ENCODE measurements at places on chromosomes 1 and 21.

- no peak for DNase-seq
Observed at GRCh38 chr1:115764541-115764940, 4.0 kb downstream of the CASQ2 start.

DNA sequence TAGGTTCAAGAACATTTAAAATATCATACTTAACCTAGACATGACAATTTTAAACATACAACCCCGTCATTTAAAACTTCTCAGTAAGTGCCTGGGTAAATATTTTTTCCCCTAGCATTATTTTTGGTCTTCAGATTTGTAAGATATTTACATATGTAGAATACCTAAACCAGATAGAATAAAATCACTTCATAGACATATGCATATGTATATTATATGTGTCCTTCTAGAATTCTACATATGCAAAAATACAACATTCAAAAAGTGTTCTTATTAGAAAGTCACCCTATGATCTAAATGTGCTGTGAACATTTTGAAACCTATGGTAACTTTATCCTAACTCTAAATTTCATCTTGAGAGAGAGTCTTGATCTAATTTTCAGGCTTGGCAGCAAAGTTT lies 1467.0 kb upstream of the B3GALT2 start:
- no peak for DNase-seq

DNA sequence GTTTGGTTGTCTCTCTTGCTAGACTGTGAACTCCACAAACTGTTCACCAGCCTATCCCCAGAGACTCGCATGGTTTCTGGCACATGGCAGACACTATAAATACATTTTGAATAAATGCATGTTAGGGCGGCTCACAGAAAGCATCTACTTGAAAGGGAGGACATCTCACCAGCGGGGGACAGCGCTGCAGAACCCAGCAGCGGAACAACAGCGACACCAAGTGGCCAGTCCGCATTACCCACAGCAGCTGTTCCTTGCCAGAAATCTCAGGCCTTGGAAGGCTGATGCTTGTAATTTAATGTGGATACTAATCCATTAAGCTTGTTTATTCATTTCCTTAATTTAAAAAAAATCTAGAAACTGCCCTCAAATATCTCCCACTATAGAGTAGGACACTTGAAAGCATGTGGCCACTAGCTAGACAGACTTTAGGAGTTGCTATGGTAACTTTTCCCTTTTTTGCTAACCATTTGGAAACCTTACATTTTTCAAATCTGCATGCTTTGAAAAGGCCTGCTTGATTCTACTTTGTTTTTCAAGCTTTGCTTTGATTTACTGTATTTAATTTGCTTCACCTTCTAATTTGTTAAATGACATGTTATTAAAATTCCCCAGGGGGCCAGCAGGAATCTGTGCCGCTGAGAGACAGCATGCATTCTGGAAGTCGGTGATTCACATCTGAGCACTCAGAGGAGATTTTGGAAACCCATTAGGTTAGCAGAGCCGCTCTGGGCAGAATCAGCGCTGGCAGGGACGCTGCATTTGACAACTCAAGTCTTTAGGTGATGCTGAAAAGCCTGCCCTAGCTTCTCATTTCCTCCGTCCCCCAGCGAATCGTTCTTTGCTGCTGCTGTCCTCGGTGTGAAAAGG lies 63.5 kb upstream of the SSX2IP start:
- DNase-seq: peak; percentile 57

DNA sequence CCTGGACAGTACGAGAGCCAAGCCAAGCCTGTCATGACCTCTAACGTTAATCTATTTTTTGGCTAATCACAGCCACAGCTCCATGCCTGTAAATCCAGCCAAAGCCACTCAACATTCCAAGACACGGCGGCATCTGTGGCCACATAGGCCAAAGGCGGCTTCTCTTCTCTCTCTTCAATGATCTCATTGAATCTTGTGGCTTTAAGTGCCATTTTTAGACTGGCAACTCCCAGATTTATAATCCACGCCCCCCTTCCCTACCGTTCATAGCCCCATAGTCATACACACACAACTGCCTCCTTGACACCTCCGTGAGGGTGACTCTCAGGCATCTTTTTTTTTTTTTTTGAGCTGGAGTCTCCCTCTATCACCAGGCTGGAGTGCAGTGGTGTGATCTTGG lies 5.7 kb upstream of the SELENON start:
- DNase-seq: no peak

GRCh38 chr1:2506901-2507565 lies 19.4 kb downstream of the PANK4 start:
- DNase-seq: no peak

DNA sequence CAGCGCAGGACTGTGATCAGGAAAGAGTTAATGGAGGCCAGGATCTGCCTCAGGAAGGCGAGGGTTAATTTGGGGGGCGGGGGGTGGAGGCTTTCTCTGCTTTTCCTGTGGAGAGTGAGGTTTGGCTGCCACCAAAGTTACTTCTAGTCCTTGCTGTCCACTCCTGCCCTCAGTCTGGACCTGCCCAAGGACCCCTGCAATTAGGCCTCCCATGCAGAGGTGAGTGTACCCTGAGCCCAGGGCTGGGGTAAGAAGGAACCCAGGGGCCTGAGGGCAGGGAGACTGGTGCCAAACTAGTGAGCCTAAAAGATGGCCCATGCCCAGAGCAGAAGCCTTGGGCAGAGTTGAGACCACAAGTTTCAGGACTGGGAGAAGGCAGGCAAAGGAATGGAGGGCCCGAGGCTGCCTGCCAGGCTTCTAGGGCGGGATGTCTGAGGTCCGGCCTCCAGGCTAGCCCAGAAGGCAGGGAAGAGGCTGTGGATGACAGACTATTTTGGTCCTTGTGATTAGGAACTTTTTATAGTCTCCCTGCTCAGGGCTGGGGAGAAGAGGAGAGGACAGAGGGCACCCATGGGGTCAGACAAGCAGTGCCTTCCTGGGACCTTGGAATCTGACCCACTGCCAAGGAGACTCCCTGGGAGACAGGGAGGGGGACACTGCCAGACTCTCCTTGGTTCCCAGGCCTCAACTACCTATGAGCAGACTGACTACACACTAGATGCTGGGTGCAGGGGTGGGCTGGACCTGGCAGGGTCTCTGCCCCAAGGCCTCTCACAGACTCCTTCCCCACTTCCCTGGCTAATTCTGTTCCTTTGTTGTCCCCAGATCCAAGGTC lies at the start of gene FAM110D:
FAM110D (plus strand) TSS at position 172 of the 835 bp plus-strand sequence. CDS start 2,213 bp downstream, outside the sequence.
- no peak for DNase-seq

DNA sequence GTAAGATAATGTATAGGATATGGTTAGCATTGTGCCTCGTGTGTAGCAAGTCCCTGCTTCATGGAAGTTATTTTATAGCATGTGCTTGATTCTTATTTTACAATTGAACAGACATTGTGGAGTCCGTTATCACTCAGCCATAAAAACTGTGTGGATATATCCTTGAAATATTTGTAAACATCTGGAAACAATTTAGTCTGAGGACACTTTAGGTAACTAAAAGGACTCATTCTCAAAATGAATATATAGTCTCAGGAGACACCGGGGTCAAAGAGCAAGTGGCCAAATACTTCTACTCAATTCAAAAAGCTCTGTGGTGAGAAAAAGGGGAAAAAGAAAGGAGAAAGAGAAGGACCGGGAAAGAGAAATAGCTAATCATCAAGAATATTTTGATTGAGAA lies 23.7 kb downstream of the PRRX1 start:
- no peak for DNase-seq

GRCh38 chr1:85178396-85178795 lies 22.4 kb downstream of the SYDE2 start:
- DNase-seq: no peak

GRCh38 chr1:207649210-207649753 lies 4.3 kb downstream of the CR1L start:
- DNase-seq: no peak

- no peak for DNase-seq
Observed at GRCh38 chr1:89555550-89555949, 30.9 kb downstream of the LRRC8B start.

GRCh38 chr1:185912504-185912903 lies 178.3 kb downstream of the HMCN1 start:
- no peak for DNase-seq

DNA sequence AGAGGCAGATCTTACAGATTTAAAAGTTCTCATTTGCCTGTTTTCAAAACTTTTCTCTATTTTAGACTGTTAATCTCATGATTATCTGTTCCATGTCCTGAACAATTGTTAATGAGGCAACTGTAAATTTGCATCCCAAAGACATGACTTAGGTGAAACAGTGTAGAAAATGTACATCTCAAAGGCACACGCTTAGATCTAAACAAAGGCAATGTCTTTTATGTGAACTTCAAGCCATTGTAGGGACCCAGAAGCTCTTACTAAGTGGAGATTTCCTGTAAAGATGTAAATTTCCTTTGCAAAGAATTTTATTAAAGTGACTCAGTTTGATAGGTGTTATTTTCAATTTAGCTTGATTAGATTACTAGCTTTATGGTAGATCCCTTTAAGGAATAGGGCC lies 125.2 kb upstream of the F3 start:
- DNase-seq: no peak

- DNase-seq: no peak
Observed at GRCh38 chr1:177307771-177308170, 137.0 kb downstream of the BRINP2 start.

GRCh38 chr1:72482736-72483413 lies 200.5 kb upstream of the NEGR1 start:
- no peak for DNase-seq

- DNase-seq: no peak
Observed at GRCh38 chr1:234769986-234770795, 160.2 kb upstream of the IRF2BP2 start.

DNA sequence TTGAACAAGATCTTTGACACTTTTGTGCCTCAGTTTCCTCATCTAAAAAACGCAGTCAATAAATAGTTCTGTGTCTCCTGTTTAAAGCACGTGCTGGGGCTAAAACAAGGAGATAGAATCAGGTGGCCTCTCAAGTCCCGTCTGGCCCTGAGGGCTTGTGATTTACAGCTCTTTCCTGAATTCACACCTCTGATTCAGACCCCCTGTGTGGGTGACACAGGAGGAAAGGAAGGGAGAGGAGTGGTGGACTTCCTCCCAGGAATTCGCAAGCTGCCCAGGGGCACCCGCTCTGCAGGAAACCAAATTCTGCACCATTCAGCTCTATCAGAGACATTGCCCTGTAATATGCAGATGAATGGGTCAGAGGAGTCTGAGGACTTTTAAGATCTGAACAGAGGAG lies 5.2 kb upstream of the PRR9 start:
- DNase-seq: no peak

- no peak for DNase-seq
Observed at GRCh38 chr1:100882698-100883097, 11.9 kb downstream of the EXTL2 start.

DNA sequence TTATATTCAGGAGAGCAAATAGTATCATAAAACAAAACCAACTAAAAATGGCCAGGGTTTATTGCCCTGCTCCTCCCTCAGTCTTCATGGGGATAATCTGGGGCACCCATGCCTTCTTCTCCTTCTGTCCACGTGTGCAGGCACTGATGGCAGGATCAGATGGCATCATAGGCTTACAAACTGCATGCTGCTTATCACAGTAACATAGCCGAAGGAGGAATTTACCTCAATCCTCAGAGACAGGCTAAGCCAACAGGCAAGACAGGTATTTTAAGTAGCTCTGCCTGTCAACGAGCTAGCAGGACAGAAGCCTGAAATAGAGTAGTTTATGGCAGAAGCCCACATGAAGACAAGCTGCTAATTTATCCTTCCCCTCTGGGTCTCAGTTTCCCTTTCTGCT lies 9.4 kb downstream of the LAMB3 start:
- DNase-seq: no peak

DNA sequence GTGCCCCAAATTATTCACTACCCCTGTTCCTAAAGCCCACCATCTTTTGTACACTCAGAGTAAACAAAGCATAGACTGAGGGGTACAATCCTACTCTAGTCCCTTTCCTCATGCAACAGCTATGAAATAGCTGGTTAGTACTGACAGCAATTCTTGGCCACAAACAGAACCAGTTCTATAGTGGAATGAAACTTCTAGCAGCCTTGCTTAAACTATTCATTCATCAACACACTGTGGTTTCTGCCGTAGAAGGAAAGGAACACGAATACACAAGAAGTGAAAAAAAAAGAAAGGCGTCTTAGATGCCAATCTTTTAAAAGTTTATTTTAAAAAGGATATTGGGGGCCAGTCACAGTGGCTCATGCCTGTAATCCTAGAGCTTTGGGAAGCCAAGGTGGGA lies 9.9 kb downstream of the PSMB2 start:
- no peak for DNase-seq

DNA sequence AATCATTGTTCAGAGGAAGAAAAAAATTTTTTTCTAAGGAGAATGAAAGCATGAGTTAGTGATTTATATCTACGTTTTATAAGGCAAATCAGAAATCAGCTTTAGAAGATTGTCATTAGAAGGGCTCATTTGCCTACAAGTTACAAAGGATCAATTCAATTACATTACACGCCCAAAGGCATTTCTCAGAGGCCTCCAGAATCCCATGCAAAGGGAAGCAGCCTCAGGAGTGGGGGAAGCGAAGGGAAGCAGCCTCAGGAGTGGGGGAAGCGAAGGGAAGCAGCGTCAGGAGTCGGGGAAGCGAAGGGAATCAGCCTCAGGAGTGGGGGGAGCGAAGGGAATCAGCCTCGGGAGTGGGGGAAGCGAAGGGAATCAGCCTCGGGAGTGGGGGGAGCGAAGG lies 206.2 kb downstream of the GREM2 start:
- DNase-seq: no peak

DNA sequence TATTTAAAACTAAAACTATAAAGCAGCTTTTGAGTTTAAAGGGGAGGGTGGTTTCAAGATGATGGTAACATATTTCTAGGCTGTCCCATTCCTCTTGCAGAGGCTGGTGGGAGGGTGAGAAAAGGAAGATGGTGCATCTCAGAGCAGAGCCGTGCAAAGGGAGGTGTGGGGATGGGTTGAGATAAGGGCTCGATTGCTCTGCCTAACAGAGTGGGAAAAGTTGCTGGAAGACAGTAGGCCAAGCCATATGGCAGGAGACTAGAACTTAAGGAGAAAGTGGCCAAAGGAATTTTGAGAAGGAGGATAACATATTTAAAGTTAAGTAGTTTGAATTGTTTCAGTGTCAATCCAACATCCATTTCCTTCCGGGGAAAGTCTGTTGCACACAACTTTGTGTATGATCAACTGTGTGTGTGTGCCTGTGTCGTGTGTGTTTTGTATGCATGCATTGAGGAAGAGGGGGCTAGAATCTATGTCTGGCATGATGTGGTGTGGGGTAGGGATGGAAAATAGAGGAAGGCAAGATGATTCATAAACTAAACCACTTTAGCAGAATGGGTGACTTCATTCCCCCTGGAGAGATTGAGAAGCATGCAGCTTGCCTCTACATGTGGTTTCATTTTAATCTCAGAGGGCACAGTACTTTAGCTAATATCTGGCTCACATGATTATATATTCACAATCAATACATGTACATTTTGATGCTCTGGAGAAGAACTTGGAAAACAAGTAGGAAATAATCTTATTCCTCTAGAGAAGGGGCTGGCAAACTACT lies 145.0 kb upstream of the DNAH14 start:
- DNase-seq: no peak
